ENCODE measurements at places on chromosomes 16 and 17.

DNA sequence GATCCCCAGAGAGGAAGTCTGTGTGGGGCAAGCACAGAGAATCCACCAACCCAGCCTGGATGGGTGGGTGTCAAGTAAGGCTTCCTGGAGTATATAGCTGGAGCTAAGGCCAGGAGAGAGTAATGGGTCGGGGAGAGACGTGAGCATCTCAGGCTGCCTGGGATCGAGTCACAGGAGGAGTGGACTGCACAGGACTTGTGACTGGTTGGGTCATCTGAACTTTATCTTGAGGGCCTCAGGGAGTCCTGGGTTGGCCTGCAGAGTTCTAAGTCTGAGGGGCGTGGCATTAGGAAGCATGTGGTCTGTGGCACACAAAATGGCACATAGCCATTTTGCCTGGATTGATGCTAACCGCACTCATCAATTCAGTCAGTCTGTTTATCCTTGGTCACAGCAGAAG, 1.5 kb downstream of the PLA2G15 start:
- no peak for DNase-seq

- DNase-seq: no peak
Observed at GRCh38 chr17:75637143-75637538, 3.9 kb downstream of the SMIM5 start.

- DNase-seq: no peak
Observed at GRCh38 chr16:22225060-22225459, 19.0 kb downstream of the EEF2K start.

- DNase-seq: no peak
Observed at GRCh38 chr17:6428207-6428965, 6.5 kb downstream of the AIPL1 start.

- no peak for DNase-seq
Observed at GRCh38 chr17:54353789-54354525, 531.2 kb downstream of the KIF2B start.

DNA sequence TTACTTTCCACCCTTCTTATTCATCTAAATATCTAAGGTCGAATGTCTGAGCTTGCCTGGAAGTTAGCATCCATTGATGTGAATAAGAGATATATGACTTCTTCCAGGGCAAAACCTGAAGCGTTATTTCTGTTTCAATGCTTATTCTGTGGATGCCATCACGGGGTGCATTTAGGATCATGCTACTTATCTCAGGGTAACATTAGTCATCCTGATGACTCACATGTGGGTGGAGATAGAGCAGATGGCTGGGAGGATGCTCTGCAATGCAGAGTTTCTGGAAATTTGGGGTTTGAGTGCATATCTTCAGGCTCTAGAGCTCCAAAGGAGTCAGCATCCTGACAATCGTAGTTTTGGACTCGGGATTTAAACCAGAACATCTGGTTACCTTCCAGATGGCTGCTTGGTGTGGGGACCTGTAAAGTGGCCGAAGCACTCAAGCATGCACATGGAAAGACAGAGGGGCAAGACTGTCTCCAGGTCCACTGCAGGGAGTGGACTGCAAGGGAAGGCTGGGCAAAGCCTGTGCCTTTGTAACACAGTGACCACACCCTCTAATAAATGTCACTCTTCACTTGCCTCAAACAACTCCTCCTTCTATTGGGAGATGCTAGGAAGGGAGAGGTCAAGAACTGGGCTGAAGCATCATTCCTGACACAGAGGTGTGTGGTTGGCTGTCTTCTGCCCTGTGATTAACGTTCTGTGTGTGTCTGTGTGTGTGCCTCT, 175.2 kb upstream of the SALL1 start:
- no peak for DNase-seq

DNA sequence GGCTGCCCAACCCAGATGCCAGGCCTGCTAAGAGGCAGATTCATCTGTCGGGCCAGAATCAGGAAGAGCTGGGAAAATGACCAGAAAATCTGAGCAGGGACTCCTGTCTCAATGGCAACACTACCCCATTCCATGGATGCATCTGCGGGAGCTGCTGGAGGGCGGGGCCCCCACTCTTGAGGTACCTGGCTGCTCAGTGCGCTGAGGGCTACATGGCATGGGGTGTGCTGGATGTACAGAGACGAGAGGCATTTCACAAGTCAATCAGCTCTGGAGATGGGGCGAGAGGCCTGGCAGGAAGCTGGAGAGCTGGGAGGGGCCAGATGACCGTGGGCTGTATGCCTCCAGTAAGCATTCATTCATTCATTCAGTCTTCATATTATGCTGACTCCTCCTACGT, 6.4 kb downstream of the SDK2 start:
- no peak for DNase-seq

GRCh38 chr16:82783933-82784572, 157.3 kb downstream of the CDH13 start:
- DNase-seq: no peak

DNA sequence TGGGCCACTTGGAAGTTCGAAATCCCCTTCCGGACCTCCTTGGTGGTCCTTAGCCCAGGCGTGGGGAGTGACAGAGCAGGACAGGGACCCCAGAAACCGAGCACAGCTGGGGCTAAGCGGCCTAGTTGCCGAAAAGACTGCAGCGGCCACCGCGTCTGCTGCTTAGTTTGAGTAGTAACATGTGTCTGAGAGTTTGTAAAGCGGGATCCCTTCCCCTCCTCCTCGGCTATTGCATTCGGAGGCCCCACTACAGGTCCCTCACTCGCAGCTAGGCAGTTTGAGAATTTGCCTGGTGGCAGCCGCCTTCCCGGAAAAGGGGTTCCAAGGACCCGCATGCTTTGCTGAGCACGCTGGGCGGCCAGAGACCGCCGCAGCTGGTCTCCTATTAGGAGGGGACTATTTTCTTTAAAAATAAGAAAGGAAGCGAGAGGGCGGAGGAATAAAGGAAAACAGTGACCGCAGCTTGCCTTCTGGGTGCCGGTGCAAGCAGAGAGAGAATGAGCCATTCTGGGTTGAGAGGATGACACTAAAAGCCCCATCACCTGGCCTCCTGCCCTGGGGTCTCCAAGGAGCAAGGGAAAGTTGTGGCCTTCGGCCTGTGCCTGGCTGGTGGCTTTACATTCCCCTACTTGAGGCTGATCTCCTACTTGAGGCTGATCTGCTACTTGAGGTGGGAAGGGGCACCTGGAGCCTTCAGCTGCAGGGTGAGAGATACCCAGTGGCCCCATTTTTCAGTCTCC, 1.1 kb upstream of the HOXB5 start:
- DNase-seq: no peak

DNA sequence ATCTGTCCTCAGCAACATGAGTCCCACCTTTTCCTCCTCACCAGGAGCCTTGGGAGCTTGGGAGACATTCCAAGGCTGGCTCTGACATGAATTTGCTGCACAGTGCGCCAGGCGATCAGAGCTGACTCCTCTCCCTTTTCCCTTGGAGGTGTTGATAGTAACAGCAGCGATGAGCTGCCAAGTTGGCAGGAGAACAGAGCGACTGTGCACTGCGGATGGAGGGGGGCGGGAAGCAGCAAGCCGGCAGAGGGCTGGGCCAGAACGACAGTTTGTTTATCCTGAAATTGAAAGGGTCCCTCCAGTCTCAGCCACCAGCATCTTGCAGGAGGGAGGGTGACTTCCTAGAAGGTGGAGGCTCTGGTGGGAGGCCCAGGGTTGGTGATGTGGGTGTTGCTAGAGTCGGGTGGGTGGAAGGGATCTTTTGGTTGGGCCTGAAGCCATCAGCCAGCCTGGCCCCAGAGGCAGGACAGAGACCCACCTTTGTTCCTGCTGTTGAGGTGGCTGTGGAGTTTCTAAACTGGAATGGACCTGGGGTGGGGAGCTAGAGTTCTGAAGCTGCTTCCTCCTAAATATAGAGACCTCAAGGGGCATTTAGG, 22.5 kb upstream of the DYNLL2 start:
- no peak for DNase-seq

DNA sequence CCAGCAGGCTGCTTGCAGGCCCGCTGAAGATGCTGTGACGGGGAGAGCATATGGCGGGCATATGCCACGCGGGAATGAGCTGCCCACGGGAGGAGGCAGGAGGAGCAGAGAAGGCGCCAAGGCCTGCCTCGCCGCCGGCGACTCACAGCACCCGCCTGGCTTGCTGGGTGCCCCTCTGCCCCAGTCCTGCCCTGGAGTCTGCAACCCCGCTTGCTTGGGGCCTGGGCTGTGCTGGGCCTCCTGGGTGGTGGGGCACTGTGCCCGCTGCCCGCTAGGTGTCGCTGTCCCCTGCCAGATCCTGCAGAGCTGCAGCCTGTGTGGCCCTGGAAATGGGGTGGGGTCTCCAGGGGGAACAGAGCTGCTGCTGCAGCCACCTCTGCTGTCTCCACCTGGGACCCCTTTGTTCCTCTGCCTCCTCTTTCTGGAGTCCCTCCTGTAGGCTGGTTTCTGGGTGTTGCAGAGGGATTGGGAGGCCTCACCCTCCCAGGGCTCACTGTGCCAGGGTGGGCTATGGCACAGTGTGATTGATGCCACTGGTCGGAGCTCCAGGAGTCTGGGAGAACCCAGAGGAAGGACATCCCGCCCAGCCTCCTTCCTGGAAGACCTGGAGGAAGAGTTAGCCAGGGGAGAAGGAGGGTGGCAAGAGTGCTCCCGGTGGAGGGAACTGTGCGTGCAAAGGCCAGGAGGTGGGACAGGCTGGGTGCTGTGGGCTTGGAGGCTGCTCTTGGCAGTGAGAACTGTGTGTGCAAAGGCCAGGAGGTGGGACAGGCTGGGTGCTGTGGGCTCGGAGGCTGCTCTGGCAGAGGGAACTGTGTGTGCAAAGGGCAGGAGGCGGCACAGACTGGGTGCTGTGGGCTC, 141.0 kb upstream of the CIBAR2 start:
- peak; percentile 63 for DNase-seq

GRCh38 chr16:80580109-80580832, 39.5 kb downstream of the DYNLRB2 start:
- DNase-seq: no peak

DNA sequence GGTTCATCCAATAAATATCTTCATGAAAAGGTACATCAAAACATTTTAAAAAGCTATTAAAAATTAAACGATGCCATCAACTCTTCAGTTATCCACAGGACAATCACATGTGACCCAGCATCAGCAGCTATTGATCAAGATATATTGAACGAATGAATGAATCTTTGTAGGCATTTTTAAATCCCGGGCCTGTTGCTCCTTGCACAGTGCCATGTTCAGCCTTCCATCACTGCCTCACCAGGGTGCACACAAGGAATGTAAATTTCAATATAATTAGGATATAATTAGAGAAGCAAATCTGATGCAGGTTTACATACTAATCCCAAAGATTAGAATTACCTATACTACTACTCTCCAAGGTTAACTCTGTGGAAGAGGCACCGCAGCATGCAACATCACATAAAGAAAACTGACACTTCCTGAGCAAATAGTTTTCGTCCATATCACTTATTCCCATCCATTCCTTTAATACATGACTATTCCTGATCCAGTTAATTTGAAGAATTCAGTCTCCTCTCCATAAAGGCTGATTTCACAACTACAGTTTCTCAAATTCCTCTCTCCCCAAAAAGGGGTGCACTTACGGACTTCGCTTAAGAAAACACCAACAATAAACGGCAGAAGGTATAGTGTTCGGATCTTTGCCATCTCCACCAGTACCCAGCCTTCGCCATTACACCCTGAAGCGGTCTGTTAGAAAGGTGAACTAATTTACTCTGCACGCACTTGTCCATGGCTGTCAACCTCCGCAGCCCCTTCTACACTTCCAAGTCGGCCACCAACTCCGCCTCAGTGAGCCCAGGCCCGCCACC, 938 bp downstream of the NCOR1 start:
- no peak for DNase-seq

DNA sequence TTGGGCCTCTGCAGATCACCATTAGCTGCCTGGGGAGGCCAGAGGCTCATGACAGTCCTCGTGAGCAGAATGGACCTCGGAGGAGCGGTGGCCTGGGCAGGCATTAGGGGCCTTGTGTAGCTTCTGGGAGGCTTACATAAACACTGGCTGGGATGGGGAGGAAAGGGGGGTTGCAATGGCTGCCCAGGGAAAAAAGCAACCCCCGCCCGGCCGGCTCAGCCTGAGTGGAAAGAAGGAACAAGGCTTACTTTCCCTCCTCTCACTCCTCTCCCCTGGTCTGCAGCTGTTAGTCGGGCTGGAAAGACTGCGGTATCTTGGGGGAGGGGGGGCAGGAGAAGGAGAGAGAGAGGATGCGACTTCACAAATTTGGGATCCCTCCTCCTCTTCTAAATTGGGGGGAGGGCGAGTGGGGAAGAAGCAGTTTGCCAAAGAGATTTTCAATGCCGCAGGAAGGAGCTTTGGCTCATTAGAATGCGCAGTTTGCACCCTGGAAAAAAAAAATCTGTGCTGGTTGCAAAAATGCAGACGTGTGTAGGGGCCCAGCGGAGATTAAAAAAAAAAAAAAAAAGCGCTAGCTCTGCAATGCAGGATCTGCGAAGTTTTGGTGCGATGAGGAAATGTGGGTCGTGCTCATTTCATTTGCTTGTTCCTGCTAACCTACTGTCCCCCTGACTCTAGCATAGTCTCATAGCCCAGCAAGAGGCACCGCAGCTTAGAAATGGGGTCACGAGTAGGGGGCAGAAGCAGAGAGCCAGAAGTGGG, 6.6 kb upstream of the NR1D1 start:
- DNase-seq: no peak

GRCh38 chr17:35185849-35186248, 8.3 kb downstream of the SLC35G3 start:
- no peak for DNase-seq

- DNase-seq: no peak
Observed at GRCh38 chr16:88931936-88932335, 45.1 kb downstream of the CBFA2T3 start.

GRCh38 chr16:50739031-50739430, 2.9 kb upstream of the CYLD start:
- DNase-seq: no peak

DNA sequence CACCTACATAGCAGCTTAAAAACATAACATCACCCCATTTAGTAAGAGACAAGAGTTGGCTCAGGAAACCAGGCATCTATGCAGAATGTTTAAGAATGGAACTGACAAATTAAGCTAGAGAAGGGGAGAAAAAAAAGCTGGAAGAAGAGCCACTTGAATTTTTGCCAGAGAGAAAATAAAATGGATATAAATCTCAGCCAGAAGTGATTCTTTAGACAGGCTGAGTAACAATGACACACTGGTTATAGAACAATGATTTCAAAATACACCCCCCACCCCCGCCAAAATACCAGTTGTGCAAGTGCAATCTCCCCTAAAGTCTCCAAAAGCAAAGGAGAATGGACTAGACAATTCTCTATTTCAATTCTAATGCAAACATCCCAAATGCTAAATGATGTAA, 22.4 kb downstream of the LSM12 start:
- no peak for DNase-seq

DNA sequence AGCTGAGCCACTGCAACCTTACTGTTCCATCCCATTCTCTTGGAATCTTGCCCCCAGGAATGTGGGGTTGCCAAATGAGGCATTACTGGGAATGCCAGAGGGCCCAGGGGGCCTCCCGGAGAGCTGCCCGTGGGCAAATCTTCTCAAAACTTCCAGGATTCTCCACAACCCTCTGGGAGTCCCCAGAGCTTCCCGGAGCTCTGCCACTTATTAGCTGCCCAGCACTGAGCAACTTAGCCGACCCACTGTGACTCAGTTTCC, 306.0 kb downstream of the FOXL1 start:
- DNase-seq: no peak

GRCh38 chr17:3626831-3627768, 8.9 kb downstream of the SHPK start:
- no peak for DNase-seq

GRCh38 chr17:4206962-4207361, 56.8 kb downstream of the ANKFY1 start:
- no peak for DNase-seq
